ENCODE measurements at places on chromosomes 1 and 21. TPM values are rescaled to one million over a fixed set of nuclear protein-coding genes. Genes with fewer than 3 reads are reported as not detected.
A peak's percentile ranks its signal among the peaks of the same experiment; 100 is the strongest.

Gene MPZ
- 2.9 TPM for polyA plus RNA-seq

Gene KCNA3
- polyA plus RNA-seq: not detected

Gene CD247
- not detected for polyA plus RNA-seq

Gene SLC22A15
- 0.41 TPM for polyA plus RNA-seq

Gene ALX3
- not detected for polyA plus RNA-seq

Gene KCTD3
- polyA plus RNA-seq: 34.8 TPM

Gene VN1R5
- not detected for polyA plus RNA-seq

Gene HEYL
- not detected for polyA plus RNA-seq

Gene AIRE
- polyA plus RNA-seq: not detected

Gene TMEM50A
- 95.5 TPM for polyA plus RNA-seq

Gene ZSCAN20
- 2.1 TPM for polyA plus RNA-seq

Gene REN
- not detected for polyA plus RNA-seq

Gene ELF3
- polyA plus RNA-seq: 0.11 TPM

Gene FAM177B
- polyA plus RNA-seq: not detected

Gene MX1
- polyA plus RNA-seq: 1.6 TPM

DNA sequence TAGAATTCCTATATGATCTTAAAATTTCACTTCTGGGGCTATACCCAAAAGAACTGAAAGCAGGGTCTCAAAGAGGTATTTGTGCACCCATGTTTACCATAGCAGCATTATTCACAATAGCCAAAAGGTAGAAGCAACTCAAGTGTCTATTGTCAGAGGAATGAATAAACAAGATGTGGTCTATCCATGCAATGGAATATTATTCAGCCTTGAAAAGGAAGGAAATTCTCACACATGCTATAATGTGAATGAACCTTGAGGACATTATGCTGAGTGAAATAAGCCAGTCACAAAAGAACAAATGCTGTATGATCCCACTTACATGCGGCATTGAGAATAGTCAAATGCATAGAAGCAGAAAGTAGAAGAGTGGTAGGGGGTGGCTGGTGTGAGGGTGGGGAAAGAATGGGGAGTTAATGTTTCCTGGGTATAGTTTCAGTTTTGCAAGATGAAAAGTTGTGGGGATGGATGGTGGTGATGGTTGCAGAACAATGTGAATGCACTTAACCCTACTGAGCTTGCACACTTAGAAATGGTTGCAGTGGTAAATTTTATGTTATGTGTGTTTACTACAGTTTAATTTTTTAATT lies 122.4 kb downstream of the TOMM20 start:
- DNase-seq: no peak

DNA sequence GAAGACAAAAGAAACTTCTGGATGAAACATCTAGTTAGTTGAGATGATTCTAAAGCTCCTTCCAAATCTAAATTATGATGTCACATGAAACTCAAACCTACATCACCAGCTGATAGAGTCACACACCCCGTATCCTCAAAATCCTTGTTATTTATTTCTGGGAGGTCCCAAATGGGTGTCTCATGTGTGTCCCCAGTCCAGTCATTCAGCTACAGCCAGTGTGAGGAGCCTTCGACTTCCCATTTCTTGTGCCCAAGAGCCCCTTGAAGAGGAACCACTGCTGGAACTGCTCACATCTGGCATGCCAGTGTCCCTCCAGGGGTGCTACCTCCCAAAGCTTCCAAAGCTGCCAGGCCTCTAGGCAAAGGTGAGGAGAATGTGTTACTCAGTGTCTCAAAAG lies 32.5 kb upstream of the KCNA3 start:
- DNase-seq: no peak

DNA sequence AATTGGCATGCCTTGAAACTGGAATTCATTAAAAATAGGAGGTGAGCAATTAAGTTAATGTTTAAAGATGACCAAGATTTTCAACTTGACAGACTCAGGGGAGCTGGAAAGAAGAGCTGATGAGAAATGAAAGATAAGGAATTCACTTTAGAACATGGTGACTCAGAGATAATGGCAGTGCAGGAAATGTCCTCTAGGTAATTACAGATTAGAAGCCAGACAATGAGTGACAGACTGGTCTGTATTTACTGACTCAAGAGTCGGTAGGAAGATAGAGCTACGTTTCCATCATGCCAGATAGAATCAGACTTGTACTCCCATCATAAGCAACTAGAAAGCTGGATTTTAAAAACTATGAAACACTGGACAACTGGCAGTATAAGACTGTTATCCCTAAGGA lies 151.6 kb downstream of the AJAP1 start:
- no peak for DNase-seq

- DNase-seq: no peak
Measured at GRCh38 chr1:181804989-181805388, 256.5 kb downstream of the ZNF648 start.

DNA sequence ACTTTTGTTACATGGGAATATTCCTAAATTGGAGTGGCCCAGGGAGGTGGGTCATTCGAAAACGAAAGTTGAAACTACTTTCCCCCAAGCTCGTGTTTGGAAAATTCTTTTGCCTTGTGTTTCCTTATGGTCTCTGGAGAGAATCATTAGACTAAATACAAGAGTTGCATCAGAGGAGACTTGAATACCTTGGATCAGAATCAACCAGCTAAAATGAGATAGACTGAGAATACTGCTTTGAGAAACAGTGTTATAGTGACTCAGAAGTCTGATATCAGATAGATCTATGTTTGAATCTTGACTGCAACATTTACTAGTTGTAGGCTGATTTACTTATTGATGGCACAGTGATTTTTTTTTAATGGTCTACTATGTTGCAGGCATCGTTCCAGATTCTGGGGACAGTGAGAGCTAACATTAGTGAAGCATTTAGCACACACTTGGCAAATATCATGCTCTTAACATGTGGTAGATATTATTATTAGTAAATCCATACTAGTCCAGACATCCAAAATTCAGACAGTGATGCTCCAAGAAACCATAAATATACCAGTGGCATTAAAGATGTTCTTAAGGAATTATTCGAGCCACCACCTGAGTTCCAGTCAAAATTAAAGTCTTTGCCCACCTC lies 12.9 kb upstream of the ACTN2 start:
- no peak for DNase-seq

GRCh38 chr21:34055615-34056014 lies 17.8 kb upstream of the MRPS6 start:
- no peak for DNase-seq

GRCh38 chr1:196131691-196132090 lies 476.5 kb downstream of the KCNT2 start:
- no peak for DNase-seq

- DNase-seq: no peak
Measured at GRCh38 chr1:23864801-23865542, 3.1 kb downstream of the FUCA1 start.

DNA sequence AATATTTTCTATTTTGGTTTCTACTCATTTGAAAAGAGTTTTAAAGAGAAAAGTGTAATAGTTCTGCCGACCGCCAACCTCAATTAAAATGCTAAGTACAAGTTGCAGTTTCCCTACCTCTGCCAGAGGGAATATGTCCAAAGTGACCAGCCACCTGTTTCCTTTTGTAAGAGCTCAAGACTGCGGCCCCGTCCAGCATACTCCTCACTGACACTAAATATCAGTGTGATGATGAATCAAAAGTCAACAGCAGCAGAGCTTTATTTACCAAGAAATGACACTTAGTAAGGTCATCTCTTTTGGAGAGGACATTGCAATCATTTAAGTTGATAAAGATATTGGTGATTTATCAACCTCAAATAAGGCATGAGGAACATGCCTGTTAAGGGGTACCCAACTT lies 57.4 kb upstream of the NRIP1 start:
- no peak for DNase-seq

DNA sequence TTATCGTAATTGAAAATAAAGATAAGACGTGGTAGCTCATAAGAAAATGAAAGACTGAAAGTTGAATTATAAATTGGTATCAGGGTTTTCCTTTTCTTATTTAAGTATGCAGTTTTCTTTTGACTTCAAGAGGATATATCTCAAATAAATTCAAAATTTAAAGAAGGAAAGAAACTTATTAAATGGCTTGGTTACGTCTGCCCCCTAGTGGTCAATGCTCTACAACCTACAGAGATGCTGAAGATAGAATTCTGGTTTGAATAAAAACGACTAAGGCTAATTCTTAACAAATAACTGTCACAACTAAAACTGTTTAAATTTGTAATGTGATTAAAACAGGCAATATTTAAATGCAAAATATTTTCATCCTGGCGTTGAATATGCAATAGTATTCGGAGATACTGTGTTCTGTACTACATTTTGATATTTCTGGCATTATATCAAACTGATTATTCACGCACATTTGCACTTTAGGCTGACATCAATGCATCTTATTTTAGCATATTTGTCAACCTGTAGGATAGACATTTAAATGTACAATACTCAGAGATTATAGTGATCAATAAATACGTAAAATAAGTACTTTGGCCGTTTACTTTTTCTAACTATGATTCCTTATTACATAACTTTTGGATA lies 26.8 kb downstream of the IFI44 start:
- peak; percentile 28 for DNase-seq

DNA sequence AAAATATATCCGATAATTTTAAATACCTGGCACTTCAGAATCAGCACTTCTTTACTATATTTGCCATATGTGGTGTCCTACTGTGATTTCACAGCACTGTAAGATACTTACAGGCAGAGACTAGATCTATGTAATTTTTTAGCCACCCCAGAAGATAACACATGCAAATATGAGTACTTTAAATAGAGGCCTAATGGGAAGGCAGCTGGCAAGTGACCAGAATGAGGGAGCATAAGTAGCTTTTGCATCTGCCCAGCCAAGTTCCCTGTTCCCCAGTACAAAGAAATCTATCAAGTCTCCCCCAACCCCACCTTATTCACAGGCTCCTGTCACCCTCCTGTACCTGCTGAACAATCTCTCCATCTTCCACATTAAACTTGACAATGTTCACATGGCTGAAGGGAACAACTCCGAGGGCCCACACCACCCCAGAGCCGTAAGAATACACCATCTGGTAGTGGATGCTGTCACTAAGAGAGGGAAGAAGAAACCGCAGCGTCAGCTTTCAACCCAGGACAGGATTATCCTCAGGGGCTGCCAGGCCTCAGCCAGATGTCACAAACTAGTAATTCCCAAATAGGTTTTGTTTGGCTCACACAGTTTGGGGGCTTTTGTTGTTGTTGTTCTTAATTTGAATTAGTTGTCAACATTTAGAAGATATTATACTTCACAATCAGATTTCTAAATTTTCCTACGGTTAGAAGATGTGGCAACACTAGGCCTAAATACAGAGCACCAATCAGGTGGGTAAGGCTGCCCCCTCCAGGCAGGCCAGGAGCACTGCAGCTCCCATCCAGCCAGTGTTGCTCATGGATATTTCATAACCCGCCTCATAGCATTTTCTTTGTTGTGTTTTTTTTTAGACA lies 10.4 kb downstream of the EMC1 start:
- peak; percentile 82 for DNase-seq

DNA sequence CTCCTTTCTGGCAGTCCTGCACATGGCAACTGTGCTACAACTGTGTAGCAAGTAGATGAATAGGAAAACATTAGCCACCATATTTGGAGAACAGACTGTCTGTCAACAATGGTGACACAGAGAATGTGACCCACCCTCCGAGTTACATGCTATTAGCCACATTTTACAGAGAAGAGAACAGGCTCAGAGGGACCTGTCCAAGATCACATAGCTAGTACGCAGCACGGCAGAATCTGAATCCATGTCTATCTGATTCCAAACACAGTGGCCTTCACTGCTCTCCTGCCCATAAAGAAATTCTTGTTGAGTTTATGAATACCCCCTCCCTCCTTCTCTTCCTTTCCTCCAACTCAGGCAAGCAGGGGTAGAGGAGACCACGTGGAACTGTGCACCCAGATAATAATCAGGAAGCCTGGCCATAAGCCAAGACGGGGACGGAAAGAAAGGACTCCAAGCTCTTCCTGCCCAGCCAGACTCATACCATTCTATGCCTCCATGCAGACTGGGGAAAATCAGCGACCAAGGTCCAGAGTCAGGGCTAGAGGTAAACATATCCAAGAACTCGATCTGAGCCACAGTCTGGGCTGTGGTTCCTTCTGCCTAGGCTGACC lies 78.8 kb downstream of the TRABD2B start:
- DNase-seq: peak; percentile 59

- peak; percentile 15 for DNase-seq
Measured at GRCh38 chr1:2605509-2606395, 19.2 kb downstream of the PRXL2B start.

GRCh38 chr1:238399558-238399957 lies 508.8 kb upstream of the ZP4 start:
- DNase-seq: no peak

DNA sequence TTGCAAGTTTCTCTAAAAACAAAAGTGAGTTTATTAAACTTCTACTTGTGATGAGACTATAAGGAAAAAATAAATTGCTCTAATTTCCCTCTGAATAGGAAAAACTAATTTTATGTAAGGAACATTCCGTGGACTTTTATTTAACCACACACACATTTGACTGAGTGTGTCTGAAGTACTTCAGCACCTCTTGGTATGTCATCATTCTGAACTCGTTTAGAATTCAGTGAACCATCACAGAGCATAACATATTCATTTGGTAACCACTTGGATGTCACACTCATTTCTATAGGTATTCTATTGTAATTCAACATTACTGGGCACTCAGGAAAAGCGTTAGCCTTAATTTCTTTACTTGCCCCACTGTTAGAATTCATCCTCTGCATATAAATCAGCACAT lies 79.1 kb downstream of the RGS21 start:
- DNase-seq: no peak

DNA sequence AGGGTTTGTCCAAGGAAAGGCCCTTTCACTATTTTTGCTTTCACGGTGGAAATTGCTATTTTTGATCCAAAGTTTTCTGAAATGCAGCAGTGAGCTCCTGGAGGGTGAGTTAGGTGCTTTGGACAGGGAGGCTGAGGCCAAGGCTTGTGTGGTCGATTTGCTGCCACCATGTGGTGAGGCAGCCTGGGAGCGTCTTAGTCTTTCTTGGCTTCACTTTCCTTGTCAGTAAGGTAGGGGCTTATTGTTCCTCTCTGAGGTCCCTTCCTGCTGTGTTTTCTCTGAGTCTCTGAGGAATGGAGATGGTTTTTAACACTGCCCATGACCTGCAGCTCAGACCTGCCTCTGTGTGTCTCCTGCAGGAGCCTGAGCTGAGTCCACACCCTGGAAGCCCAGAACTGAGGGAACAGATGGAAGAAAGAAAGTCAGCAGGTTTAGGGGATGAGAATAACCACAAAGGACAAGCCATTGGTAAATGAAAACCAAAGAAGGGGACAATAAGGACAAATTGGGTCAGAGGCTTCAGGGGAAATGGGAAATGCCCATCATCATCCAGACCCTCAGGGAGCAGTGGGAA lies 20.1 kb upstream of the S100A10 start:
- no peak for DNase-seq

- no peak for DNase-seq
Measured at GRCh38 chr1:30876451-30877204, 31.9 kb downstream of the SDC3 start.

DNA sequence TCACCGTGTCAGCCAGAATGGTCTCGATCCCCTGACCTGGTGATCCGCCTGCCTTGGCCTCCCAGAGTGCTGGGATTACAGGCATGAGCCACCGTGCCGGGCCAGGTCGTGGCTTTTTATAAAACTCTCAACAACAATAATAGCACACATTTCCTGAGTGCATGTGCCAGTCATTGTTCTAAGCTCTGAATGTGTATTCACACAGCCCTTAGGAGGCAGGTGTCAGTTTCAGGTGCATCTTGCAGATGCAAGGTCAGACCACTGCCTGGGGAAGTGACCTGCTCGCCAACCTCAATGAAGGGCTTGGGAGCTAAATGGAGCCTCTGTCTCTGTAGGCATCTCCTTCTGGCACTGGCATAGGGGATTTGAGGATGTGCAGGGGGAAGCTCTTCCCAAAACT lies 1.6 kb upstream of the LEFTY2 start:
- DNase-seq: no peak

GRCh38 chr1:96333522-96334235 lies 387.9 kb upstream of the PTBP2 start:
- DNase-seq: no peak

All from SK-N-SH (cell line).